ENCODE measurements at places on chromosomes 2 and 18.

DNA sequence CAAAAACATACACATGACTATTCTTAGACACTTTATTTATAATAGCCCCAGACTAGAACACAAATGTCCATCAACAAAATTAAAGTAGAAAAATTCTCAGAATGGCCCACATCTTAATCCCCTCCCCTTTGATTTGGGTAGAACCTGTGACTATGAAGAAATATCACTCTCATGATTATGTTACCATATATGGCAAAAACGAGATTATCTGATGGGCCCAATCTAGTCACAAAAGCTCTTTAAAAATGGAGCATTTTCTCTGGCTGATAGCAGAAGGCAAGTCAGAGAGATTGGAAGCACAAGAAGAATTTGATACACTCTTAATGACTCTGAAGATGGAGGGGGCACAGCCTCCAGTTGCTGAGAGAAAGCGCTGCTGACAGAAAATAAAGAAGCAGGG is 39.6 kb downstream of the METTL4 start:
- no peak for DNase-seq

DNA sequence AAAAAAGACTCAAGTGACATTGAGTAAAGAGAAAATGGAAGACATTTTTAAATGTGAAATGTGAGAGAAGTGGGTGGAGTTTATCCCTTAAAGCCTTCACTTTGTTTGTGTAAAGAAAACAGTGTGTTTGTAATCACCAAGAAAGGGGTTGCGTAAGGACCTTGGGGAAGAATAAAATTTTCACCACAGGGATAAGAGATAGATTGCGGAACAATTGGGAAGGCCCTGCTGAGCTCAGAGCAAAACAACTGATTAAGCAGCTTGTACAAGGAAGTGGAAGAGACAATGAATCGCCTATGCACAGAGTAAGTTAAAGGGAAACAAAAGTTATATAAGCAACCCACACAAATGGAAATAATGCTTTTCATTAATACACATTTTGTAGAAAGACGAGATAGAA is 327.7 kb downstream of the RAD51AP2 start:
- no peak for DNase-seq

DNA sequence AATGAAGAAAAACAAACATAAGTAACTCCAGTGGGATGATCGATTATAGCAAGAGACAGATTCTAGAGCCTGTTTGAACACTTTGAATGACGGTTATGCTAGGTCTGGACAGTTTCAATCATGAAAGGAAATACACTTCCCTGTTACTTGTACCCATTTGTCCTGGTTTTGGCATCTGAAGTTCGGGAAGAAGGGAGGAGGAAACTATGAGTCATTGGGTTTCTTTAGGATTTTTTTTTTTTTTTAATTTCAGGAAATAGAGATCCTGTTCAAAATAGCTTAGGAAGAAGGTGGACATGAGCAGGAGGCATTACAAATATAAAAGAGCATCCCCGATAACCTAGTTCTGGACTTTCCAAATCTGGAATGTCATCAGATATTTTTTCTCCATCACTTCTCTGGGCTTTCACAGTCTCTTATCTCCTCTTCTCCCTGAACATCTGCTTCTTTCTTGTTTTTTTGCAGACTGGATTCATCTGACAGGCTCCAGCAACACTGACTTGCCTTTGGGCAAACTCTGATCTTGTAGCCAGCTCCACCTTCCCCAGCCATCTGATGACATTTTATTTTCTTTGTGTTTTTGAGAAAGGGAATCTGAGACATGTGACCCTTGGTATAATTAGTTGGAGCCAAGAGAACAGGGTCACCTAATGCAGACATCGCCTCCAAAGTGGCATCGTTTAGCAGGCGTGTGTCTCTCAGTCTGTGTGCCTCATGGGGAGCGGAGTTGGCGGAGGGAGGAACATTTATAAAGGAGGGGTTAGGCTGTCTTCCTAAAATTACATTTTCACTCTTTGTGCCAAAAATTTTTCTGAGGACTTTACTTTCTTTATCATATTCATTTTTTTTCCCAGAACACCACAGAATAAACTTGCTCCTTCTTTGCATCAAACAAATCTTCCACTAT is 195.3 kb upstream of the EPHA4 start:
- DNase-seq, result no peak

- DNase-seq, result no peak
These were observed 598 bp upstream of the WBP1 start for GRCh38 chr2:74457549-74458131.

DNA sequence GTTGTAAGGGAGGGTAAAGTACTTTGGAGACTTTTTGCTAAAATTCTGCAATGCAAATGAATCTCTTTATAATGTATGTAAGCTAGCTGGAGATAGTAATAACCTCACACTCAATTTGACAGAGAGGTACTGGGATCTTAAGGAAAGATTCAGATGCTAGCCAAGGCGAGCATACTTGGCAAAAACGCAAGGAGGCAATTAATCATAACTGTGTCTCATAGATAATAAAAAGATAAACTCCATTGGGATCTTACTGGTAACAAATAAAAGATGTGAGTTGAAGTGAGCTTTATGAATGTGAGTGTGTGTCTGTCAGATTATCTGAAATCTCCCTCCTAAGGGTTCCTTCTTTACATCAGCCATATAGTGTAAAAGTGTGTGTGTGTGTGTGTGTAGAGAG is 533.0 kb downstream of the TMX3 start:
- peak; percentile 14 for DNase-seq

DNA sequence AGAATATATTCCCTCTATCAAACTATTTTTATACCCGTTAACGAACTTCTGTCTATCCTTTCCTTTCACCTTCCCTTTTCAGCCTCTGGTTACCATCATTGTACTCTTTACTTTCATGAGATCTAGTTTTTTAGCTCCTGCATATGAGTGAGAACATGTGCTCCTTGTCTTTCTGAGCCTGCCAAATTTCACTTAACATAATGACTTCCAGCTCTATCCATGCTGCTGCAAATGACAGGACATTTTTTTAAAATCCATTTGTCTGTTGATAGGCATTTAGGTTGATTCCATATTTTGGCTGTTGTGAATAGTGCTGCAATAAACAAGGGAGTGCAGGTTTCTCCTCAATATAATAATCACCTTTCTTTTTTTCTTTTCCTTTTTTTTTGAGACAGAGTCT is 8.2 kb upstream of the CCDC195 start:
- DNase-seq, result no peak

- no peak for DNase-seq
These were observed 43.9 kb downstream of the BOLA3 start for GRCh38 chr2:74103763-74104162.

DNA sequence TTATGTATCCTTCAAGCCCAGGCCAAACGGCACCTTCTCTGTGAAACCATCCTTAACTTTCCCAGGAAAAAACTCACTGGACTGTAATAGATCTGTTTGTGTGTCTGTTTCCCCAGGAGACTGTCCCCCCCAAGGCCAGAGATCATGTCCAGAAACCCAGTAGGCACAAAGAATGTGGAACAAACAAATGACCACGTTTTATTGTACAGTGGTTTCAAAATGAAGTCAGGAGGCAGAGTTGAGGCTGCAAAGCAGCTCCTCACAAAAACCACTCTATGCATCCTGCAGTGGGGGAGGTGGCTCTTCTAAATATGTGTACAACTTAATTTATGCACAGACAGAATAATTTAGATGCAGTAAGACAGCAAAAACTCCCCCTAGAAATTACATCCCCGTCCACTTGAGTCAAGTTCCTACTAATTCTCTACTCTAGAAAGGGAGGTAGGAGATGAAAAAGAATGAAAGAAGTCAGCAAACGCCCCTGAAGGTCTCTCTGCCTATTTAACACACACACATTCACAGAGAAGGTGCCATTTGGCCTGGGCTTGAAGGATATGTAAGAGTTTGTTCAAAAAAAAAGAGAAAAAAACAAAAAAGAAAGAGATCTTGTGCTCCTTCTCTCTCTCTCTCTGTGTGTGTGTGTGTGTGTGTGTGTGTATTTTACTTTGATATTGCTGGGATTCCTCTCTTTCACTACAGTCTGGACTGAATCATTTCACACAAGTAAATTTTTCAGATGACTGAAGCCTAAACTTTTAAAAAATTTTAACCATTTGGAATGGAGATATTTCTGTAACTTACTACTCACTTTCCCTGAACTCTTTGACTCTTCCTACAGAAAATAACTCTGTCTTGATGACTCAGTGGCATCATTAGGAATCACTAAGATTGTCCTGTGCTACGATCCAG is 19.5 kb downstream of the BCL2 start:
- DNase-seq, result no peak

DNA sequence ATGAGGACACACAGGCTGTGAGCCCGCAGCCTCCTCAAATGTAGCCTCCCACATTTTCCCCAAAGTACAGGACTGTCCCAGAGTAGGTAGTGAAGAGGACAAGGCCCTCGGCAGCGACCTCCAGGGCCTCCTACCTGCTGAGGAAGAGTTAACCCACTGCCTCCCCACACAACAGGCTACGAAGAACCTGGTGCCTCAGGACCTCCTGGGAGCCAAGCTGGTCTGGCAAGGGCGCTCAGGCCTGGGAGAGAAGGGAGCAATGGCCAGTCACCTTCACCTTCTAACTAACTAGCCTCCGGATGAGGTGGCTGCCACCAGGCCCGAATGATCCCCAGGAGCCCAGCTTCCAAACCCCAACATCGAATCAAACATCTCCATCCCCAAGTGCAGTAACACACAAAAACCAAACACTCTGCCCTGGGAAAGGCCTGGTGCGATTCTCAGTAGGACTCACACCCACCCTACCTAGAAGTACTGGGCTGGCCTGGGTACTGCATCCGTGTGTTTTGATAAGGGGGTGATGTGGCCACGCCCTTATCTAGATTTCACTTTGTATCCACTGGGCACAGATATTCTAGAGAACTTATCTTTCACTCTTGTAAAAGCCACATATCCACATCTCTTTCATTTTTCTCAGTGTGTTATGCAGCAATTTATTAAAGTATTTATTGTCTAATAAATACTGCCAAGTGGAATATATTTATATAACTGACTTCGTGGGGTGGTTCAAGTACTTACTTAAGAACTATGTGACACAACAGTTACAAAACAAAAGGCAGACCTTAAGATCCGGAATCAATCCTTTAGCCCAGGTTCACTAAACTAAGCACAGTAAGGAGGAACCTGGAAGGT is 9.7 kb downstream of the ERFE start:
- no peak for DNase-seq

GRCh38 chr18:50715919-50716318 is 103.9 kb downstream of the MRO start:
- DNase-seq, result no peak

DNA sequence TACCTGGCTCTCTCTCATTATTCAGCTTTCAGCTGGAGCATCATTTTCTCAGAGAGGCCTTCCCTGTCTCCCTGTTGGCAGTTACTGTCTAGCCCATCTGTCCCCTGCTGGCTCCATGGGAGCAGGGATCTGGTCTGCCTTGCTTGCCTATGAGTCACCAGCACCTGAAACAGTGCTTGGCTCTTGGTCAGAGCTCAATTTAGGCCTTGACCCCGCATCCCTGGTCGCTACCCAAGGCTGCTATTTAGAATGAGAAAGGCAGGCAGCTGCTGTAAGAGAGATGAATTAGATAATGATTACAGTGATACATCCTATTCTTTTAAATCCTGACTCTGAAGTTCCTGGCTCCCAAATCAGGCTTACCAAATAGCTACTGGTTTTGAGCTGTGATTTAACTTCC is 32.9 kb downstream of the KCNE4 start:
- DNase-seq, result no peak

DNA sequence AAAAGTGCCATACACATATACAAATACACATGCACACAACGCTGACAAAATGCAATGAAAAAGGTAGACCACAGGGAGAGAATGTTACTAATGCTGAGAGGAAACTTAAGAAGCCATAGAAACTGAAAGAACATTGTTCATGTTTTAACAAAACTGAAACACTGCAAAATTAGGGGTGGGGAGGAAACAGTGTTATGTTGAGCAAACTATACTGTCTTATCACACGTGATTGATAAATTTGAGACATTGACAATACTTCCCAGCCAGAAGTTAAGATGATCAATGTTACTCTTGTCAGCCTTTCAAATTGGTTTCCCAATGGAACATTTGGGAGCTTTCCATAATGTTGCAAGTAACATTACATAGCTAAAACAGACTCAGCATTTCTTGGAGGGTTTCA is 165.5 kb downstream of the L3MBTL4 start:
- DNase-seq, result no peak

DNA sequence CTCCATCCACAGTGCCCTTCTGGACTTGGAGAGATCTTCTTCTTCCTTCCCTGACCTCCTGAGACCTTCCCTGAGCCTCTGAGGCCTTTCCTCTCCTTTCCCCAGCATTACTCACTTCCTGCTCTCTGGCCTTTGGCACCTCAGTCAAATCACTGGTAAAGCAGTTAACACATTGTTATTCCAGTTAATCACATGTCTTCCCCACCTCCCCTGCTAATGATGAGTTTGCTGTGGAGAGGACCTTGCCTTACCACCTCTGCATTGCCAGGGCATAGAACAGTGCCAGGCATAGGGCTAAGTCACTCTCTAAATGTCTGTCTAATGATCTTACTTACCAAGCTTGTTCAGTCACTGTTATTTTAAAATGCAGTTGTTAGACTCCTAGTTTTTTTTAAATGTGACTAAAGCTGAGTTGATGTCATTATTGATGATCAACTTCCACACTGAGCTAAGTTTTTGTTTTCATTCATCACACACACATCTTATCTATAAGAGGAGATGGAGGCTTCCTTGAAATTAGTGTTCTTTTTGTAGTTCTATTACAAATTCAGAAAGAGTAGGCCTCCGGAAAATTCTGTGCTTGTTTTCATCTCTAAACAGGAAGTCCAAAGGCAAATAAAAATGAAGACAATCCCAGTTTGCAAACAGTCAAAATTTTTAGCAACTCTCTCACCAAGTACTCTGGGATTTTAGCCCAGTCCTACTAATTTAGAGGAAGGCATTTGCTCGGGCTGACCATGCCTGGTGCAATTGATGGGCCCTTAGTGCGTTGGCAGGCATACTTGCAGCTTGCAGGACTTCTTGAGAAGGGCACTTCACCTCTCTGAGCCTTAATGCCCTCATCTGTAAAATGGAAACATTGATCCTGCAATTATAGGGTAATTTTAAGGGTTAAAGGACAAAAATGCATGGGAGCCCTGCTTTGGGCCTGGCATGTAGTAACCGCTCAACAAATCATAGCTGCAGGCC is 113.7 kb upstream of the SPRED2 start:
- peak; percentile 53 for DNase-seq

GRCh38 chr2:130251873-130252620 is 53.8 kb upstream of the TUBA3E start:
- DNase-seq, result no peak

GRCh38 chr2:158269143-158269542 is 167.5 kb downstream of the UPP2 start:
- no peak for DNase-seq
